ENCODE measurements at places on chromosomes 12 and 14.

DNA sequence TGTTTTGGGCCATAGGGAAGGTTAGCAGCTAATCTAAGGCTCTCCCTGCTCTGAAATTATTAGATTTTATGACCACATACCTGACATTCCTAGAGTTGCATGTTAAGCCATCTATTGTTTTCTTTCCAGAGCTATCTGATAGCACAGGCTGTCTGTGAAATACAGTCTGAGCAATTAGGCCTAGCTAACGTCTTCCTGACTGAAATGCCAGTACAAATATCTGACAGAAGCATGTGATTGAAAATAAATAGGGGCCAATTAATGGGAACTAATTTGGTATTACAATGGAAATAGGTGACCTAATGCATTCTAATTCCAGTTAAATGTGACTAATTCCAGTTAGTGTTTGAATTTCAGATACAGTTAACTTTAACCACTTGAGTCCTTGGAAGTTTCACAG lies 115.2 kb downstream of the C12orf75 start:
- no peak for DNase-seq

- no peak for DNase-seq
These were observed 743.5 kb downstream of the DIO2 start for GRCh38 chr14:79467835-79468234.

DNA sequence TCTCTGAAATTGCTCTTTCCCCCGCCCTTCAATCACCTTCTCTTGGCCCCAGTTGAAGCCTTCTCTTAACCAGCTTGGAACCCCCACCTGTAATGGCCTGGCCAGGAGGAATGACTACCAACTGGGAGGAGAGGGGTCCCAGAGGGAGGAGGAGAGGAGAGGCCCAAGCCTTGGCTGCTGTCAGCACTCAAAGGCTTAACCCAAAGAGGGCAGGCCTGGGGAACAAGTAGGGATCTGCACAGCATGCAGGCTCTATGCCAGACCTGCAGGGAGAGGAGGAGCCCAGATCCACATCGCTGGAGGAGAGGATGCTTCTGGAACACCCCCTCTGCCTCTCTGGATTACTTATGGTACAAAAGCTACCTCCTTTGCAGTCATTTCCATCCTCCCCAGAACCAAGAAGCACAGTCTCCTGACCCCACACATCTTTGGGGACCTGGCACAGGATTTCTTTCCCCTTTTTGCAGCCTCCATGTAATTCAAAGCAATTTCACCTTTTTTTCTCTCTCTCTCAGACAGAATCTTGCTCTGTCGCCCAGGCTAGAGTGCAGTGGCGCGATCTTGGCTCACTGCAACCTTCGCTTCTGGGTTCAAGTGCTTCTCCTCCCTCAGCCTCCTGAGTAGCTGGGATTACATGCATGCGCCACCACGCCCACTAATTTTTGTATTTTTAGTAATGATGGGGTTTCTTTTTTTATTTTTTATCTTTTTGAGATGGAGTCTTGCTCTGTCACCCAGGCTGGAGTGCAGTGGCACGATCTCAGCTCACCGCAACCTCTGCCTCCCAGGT lies 6.2 kb downstream of the RARG start:
- no peak for DNase-seq

DNA sequence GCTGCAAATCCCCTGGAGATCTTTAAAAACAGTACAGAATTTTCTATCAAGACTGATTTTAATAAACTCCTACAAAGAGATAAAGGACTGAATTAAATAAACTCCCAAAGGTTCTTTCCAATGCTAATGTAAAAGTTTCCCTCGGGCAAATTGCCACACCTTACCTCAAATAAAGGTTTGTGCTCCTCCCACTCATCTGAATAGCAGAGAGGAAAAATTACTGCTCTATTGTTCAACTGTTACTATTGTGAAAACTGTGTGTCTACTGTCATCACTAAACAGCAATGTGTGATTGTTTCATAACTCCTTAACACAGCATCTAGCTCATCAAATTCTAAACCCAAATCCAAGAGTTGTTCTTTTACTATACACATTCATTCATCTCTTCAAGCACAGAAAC lies 3.2 kb downstream of the SPTLC2 start:
- no peak for DNase-seq

DNA sequence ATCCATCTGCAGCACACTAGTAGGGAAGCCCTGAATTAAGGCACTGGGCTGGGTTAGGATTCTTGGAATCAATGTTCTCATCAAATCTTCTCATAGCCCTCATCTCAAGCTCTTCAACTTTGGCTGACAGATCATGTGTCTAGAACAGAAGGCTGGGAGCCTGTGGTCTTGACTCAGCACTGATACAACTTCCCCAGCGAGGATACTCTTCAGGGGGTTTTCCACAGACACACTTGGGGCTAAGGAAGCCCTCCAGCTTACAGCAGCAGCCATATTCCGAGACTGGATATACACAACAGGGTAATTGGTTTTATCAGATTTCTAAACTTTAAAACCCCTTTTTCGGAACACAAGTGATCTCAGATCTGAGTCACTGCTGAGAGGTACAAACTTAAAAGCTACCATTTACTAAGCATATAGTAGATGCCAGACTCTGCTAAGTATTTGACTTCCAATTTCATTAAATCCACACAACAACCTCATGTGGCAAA lies 3.5 kb downstream of the FMNL3 start:
- peak; percentile 29 for DNase-seq

DNA sequence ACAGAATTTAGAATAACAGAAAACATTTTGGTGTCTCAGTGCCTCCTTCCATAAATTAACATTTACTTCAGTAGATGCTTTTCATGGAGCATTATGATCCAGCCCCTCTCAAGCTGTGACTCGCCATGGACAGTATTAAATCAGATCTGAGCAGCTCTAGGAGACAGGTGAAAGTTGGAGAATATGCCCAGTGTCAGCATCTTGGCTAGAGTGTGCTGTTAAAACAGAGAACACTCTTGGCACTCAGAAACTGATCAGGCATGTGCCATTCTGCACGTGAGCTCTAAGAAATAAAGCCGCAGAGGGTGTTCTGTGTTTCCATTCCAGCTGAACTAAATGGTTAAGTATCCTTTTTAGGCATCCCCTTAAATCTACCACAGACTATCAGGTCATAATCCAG lies 68.0 kb downstream of the DIP2B start:
- no peak for DNase-seq

DNA sequence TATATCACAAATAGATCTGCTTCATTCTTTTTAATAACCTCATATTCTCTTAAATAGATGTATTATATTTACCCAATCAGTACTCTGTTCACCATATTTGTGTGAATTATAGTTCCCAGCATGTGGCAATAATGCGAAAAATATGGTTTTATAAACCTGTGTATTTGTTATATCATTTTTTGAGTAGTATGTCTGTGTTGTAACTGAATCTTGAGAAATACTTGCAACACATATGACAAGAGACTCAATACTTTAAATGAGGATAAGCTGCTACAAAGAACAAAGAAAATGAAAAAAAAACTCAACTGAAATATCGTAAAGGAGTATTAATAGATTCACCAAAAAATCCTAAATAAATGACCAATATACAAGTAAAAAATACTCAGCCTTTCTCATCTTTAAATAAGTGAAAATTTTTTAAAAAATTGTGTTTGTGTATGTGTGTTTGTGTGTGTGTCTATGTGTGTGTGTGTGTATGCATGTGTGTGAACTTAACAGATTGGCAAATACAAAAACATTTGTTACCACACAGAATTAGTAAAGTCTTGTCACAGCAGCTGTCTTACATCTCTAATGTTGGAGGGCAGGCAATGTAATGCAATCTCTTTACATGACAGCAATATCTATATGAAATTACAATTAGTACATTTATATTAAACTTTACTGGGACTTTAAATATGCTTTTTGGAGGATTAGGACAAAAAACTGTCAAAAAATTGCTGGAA lies 441.9 kb upstream of the MGAT4C start:
- DNase-seq: no peak

DNA sequence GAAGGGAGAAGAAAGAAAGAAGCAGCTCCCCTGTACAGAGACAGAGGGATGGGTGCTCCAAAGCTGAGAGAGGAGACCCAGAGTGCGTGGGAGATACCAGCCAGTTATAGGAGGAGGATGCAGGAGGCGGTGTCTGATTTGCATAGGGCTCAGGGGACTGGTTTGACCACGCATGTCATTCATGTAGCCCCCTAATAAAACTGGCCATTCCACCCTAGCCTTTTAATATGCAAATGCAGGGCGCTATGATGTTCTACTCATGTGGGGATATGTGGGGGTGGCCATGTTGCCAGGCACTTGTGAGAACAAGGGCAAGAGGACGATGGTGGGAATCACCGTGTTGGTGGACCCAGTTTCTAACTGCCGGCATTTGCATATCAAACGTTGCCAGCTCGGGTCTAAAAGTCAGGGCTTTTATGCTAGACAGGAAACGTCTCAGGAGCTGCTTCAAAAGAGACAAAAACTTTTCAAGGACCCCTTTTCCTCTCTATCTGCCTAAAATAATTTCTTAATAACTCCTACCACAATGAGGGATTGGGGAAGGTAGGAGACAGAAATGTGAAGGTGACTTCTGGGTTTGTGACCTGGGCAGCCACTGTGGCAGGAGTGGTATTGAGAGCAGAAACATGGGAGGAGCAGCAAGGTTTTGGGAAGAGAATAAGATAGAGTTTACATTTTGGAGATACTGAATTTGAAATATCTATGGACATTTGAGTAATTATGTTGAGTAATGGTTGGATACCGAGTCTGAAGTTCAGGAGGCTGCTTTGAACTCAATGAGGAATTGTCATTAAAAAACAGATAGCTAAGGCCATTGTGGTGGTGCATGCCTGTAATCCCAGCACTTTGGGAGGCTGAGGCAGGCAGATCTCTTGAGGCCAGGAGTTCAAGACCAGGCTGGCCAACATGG lies 2.2 kb upstream of the ATXN3 start:
- no peak for DNase-seq

DNA sequence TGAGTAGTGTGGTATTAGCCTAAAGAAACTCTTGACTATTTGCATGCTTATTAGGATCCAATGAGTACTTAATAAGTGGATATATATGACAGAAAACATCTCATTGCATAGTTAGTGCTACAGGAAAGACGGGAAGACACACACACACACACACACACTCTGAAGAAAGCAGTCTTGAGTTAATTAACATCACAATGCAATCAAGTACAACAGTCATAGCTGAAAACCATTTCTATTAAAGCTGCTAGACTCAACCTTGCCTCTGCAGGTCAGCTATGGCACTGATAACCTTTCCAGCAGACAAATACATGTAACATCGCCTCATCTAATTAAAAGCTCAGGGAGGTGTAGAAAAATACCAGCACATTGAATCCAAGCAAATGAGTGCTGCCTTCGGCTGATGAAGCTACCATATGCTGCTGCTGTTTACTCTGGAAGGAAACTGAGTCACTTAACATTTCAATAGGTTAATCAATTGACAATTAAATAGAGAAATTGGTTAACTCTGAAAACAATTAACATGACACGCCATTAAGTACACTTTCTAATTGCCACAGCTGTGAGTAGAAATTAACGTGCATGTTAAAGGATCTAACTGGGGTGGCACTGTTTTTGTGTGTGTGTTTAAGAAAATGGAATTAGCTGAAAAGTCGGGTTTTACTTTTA lies 93.2 kb upstream of the OTX2 start:
- no peak for DNase-seq

DNA sequence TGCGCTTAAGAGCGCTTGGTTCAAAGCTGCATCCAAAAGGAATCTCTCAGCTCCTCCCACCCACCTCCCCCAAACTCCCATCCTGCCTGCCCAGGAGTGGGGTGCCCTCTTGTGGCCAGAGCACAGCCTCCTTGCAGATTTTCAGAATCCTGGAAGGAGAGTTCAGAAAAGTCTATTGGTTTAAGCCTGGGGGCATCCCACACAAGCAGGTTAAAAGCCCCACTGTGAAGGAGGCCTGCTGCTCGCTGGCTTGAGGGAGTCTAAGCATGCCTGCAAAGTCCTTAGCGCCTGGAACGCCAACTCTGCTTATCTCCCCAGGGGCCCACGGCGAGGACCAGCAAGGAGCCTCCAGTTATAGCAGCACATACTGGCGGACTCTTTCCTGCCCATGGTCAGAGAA lies 297.1 kb downstream of the KSR2 start:
- no peak for DNase-seq
